ENCODE measurements at places on chromosomes 1 and 21.

- DNase-seq: no peak
Measured at GRCh38 chr21:36902793-36903192, 63.7 kb downstream of the HLCS start.

- DNase-seq: no peak
Measured at GRCh38 chr1:95829556-95829955, 595.5 kb downstream of the RWDD3 start.

- no peak for DNase-seq
Measured at GRCh38 chr1:12229386-12229834, 420 bp upstream of the VPS13D start.

DNA sequence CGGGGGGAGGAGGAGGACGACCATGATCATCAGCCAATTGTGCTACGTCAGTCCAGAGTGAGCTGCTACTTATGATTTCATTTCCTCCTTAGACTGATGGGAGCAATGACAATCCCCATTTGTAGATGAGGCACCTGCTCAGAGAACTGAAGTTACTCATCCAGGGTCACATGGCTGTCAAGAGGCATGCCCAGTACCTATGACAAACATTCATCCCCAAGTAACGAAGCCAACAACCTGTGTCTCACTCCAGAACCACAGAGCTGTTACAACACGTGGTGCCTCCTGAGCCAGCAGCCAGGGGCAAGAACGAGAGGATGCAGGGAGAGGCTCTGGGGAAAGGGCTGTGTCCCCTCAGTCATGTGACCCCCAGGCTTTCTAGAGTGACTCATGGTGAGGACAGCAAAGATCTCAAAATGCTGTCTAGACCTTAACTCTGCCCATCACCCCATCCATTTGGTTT is 93.6 kb downstream of the SIM2 start:
- DNase-seq: no peak

DNA sequence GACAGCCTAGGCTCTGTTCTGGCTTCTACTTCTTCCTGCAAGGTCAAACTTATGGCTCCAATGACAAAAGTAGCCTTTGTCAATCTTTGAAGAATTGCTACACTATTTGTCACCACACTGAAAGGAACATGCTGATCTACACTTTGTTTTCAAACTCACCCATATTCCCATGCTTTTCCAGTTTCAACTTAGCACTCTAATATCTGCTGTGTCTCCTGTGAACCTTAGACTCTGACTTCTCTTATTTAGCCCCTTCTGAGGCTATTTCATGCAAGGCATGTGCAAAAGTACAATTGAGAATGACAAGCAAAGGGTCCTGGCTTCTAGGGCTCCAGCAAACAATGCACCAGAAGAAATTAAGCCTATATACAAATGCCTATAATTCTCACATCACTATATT is 374.9 kb downstream of the VAV3 start:
- DNase-seq: no peak

DNA sequence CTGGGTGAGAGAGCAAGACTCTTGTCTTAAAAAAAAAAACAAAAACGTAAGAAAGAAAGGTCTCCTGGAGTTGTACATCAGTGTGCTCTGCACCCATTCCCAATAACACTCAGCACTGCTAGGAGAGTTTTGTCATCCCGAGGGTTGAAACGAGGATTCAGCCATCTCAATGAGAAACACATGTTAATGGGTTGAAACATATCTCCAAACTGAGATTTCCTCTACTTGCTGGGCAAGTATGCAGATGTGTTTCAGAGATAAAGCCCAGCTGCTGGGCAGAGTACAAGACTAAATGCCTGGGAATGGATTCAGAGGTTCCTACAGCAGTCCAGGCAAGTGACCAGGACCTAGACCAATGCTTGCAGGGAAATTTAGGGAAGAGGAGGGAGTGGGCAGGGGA is 2.6 kb upstream of the MFN2 start:
- DNase-seq: no peak

- DNase-seq: no peak
Measured at GRCh38 chr1:160975026-160975425, 20.4 kb upstream of the ITLN2 start.

DNA sequence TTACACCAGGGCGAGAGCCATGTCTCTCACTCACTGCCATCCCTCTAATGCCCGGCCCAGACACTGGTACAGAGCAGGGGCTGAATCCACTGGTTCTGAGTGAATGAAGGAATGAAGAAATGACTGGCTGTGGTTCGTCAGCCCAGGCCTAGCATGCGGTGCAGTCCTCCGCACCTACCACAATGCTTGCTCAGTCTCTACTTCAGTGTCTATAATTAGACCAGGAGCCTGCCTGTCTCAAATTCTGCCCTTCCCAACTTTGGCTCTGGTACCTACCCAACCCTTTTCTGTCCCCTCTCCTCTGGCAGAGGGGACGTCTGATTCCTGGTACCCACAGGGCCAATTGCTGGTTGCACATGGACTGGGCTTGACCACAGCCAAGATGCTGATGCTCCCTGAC is 118.2 kb upstream of the GRIK3 start:
- no peak for DNase-seq

DNA sequence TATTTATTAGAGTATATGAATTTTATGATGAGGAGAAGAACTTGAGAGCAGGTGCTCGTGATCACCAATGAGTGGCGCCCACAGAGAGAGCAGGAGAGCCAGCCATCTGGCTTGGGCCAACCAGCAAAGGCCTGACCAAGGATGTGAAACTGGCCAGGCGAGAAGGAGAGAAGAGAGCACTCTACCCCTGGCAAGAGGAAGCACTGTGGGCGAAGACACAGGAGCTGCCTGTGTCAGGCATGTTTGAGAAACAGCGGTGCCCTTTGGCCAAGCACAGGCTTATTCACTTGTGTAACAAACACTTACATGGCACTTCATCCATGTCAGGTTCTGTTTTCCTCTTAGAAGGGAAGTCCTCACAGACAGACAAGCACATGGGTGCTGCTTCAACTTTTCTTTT is 4.2 kb upstream of the SIPA1L2 start:
- no peak for DNase-seq

DNA sequence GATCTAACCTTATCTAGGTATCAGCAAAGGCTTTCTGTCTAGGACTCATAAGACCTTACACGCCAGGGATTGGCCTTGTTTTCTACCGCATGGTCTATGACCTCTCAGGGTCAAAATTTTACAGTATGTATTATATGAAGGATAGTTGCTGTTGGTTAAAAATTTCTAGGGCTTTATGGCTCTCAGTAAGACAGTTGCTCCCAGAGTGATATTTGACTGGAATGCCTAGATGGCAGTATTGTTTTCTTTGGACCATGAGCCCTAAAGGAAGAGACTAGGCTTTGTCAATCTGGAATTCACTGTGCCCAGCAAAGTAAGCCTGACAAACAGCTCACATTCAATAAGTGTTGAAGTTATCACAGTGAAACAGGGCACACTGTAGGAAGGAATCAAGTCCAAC is 37.6 kb downstream of the C1orf87 start:
- DNase-seq: no peak

- no peak for DNase-seq
Measured at GRCh38 chr1:154772606-154773506, 97.2 kb downstream of the KCNN3 start.

- DNase-seq: no peak
Measured at GRCh38 chr21:29056005-29056404, 17.4 kb downstream of the CCT8 start.

DNA sequence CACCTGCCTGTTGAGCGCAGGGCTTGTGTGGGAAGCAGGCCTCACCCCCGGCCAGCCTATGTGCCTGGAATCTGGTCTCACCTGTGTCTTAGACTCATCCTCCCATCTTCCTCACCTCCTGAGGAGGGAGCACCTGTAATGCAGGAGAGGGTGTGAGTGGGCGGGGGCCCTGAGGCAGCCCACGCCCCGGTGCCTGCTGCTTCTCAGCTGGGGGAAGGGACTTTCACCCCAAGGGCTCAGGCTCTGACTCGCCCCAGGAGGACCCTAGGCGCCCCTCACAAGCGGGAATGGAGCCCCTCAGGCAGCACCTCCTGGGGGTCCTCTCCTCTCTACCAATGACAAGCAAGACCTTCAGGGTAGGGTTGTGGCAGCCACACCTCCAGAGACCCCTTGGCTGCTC is 6.7 kb upstream of the ZNF670 start:
- no peak for DNase-seq

GRCh38 chr1:79660129-79660528 is 653.6 kb upstream of the ADGRL4 start:
- DNase-seq: no peak

GRCh38 chr1:232709386-232709785 is 79.5 kb upstream of the SIPA1L2 start:
- no peak for DNase-seq

GRCh38 chr1:49630156-49630555 is 393.6 kb downstream of the AGBL4 start:
- no peak for DNase-seq

DNA sequence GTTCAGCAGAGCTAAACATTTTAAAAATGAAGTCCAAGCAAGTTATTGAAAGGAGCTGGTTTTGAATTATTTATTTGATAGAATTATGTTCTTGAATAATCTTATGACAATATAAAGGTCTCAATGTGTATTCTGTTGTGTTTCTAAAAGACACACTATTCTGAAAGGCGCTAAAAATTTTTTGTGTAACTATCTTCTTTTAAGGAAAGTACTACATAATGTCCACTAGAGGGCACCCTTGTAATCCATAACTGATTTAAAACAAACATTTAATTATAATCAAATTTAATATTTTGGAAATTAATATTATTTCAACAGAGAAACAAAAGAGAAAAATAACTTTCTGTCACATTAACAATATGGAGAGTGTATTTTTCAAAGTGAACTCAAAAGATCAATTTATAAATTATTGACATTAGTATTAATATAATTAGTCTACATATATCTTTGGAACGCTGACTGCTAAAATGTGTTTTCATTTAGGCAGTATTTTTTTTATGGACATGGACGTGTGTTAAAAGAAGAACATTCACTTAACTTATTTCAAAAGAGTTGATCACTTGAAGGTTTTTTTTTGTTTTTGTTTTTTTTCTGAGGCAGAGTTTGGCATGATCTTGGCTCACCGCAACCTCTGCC is 248.4 kb downstream of the DENND1B start:
- no peak for DNase-seq

GRCh38 chr1:191074881-191075280 is 597.2 kb upstream of the BRINP3 start:
- no peak for DNase-seq
